ENCODE measurements at places on chromosomes 11 and 22. TPM values are rescaled to one million over a fixed set of nuclear protein-coding genes. Genes with fewer than 3 reads are reported as not detected.

GRCh38 chr11:63837027-63837688, 1.8 kb upstream of the MARK2 start:
- peak; percentile 94 for DNase-seq

Gene RAG1
- not detected for total RNA-seq

DNA sequence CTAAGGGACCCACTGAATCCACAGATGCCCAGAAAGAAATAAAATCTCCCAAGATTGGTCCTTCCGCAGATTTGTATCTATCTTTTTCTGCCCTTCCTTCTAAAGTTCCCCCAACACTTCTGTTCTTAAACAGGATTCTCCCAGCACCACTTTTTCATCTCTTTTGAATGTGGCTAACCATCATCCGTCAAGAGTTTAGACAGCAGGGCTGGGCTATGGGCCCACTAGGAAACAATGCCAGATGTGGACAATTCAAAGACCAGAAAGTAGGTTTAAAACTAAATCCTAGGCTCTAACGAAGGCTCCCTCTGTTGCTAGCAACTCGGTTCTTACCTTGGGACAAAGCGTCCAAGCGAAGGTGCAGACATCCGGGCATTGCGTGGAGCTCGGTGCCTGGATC, 100.0 kb downstream of the AMBRA1 start:
- no peak for DNase-seq

GRCh38 chr11:43574411-43574810, 106.1 kb upstream of the HSD17B12 start:
- no peak for DNase-seq

- DNase-seq = no peak
Observed at GRCh38 chr11:23569134-23569533, 708.9 kb upstream of the CCDC179 start.

- no peak for DNase-seq
Observed at GRCh38 chr22:29226351-29226981, 20.8 kb downstream of the EMID1 start.

Gene OR51B4
- not detected for total RNA-seq

DNA sequence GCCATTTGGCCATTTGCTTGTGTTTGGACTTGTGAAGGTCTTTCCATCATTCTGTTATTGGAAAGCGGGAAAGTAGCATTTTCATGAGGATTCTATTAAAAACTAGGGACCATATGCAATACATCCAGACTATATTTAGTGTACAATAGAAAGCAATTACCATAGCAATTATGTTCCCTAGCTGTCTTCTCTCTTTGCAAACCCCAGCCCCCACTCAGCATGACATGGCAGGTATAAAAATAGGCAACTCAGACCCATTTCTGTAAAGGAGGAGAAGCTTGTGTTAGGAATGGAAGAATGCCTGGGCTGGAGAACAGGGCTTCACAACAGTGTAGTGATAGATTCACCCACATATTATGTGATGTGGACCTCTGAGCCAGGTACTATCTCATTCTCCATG, 12.4 kb downstream of the OR51B6 start:
- DNase-seq = no peak

Gene TTLL8
- total RNA-seq = not detected

DNA sequence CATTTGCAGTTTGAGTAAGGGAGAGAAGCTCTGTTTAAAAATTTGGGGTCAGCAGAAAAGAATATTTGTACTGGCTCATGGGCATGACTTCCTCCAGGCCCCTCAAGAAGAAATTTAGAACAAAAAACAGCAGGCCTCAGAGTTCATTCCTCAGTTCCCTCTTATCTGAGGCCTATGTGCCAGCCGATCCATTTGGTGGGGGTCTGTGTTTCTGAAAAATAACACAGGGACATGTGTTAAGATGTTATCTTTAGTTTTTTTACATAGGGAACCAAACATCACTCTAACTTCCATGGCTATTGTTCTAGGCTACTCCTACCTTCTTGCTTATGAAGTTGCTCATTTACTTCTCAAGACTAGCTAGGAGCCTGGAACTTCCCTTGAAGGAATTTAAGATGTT, 16.2 kb upstream of the HSD17B12 start:
- DNase-seq = no peak

GRCh38 chr11:102669664-102670063, 35.9 kb downstream of the MMP27 start:
- no peak for DNase-seq

Gene CD81
- 224 TPM for total RNA-seq

GRCh38 chr11:96254087-96254486, 88.9 kb downstream of the MAML2 start:
- DNase-seq = peak; percentile 83

GRCh38 chr22:41334951-41335635, 33.8 kb downstream of the ZC3H7B start:
- no peak for DNase-seq

- DNase-seq = no peak
Observed at GRCh38 chr11:30433831-30434230, 110.9 kb downstream of the ARL14EP start.

Gene GSTT2B
- 0.36 TPM for total RNA-seq

Gene GAB4
- not detected for total RNA-seq

Gene DSCAML1
- 0.02 TPM for total RNA-seq

Gene NEFH
- total RNA-seq = 7.9 TPM

DNA sequence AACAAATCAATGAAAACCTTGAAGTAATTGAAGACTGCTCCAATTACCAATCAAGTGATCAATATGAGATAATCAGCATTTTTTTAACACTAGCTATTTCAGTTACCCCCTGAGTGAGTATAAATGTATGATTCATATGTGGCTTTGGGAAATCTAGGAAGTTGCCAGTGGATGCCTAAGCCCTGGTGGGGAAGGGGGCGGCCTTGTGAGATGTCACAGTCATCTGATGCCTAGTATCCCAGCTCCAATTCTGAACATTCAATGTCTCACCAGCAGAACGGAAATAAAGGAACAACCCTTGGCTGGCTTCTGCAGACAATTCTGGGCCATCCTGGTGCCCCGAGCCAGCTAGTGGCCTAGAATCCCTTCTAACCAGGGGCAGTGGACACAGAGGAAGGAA, 58.5 kb upstream of the TIMP3 start:
- no peak for DNase-seq

Gene SYT8
- not detected for total RNA-seq

Gene MRGPRE
- total RNA-seq = not detected

DNA sequence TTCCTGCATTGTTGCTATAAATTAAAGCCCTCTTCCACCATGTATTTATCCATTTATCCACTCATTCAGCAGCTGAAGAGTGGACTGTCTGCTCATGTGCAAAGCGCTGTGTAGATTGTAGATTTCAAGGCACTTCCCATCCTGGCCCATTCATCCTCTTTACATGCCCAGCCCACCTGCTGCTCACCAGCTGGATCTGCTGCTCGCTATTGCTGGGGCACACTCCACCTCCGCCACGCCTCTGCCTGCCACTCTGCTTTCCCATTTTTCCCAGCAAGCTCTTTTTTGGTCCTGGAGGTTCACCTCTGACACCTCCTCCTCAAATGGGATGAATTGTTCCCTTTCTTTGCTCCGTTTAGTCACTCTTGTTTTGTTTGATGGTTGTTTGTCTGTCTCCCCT, 48.3 kb downstream of the CEP164 start:
- DNase-seq = no peak

Gene OR52A1
- not detected for total RNA-seq

Gene CRYBB3
- total RNA-seq = not detected

DNA sequence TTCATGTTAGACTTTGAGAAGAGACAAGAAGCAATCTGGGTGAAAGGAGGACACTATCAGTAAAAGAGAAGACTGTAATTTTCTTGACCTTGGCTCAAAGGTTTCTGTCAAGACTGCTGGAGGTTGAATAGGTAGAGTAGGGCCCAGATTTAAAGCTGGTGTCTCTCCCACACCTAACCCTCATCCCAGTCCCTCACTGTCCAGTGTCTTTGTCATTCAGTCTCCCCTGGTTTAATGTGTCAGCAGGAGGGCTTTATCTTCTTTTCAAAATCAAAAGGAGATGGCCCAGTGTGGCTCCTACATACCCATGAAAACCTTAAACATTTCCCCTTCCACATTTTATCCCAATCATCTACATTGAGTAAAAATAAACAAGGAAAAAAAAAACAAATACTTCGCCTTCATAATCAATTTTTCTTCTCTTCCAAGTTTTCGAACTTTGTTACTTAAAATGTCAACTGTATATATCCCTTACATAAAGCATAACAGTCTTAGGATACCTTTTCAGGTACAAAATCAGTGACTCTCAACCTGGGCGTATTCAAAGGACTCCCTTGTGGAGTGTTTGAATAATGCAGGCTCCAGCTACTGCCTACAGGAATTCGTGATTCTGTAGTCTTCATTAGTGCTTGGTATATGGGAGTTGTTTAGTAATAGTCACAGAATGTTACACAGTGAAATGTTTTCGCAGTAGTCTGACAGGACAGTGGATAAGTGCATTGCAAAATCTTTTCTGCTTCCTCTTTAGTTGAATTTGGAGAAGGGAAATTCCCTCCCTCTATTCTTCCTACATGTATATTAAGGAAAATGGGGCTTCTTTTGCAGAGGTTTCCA, 87.2 kb downstream of the FAT3 start:
- no peak for DNase-seq

Gene TLCD5
- total RNA-seq = 0.76 TPM

- peak; percentile 72 for DNase-seq
Observed at GRCh38 chr11:1706634-1707400, 9.8 kb downstream of the KRTAP5-6 start.

Gene OR51B5
- total RNA-seq = not detected

Gene TNNI2
- not detected for total RNA-seq

DNA sequence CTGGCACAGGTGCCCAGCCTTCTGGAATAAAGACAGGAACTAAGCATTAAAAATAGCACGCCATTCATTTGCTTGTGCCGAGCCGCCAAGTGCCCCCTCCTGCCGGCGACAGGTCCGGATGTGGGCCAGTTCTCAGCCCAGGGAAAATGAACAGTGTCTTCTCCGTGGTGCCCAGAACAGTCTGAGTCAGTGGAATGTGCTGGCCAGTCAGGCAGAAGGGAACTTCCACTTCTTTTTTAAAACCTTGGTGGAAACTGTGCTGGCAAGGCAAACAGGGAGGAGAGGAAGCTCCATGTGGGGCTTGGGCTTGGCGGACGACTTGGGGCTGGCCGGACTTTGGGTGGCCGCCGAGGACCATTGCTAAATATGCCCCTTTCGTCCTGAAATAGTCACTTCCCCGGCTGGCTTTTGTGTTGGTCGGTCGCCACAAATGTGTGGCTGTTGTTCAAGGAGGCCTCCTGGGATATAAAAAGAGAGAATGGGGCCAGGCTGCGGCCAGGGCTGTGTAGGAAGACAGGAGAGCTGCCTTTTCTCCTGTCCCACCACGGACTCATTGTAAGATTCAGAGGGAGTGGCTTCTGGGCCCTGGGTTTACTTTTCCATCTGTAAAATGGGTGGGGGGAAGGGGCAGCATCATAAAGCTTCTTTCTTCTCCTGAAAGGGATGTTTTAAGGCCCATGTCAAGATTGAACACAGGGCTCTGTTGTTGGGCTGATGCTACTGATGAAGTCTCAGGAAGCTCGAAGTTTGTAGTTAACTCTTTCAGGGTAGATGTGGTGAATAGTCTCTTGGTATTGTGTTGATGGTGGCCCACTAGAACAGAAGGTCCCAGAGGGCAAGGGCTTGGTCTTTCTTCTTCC, 101.0 kb downstream of the PTPRJ start:
- DNase-seq = peak; percentile 76

DNA sequence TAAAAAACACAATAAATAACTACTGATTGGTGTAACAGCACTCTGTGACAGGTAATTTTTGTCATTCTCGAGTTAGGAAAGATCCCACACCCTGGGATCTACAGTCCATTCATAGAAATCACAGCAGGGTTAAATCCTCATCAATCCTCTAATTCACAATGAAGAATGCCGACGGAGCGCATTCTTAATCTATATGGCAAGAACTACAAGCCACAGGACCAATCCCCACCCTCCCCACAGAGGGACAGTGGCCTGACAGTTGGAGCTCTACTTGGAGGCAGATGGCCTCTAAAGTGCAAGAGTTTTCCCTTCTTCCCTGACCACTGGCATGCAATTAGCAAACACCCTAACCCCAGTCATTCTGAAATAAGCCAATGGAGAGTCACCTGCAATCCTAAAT, 34.2 kb downstream of the TCF20 start:
- no peak for DNase-seq

Gene FAM180B
- total RNA-seq = 0.19 TPM

DNA sequence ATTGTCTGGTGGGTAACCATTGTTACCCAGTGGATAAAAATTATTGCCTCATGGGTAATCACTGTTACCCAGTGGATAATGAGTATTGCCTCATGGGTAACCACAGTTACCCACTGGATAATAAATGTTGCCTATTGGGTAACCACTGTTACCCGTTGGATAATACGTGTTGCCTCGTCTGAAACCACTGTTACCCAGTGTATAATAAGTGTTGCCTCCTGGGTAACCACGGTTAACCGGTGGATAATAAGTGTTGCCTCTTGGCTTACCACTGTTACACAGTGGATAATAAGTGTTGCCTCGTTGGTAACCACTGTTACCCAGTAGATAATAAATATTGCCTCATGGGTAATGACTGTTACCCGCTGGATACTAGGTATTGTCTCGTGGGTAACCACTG, 20.9 kb upstream of the NXPE4 start:
- DNase-seq = peak; percentile 18

GRCh38 chr22:38314051-38314932, 2.9 kb downstream of the CSNK1E start:
- peak; percentile 66 for DNase-seq

Gene P2RY6
- total RNA-seq = not detected

Gene APOL4
- total RNA-seq = 0.17 TPM

Gene ZP1
- total RNA-seq = not detected

DNA sequence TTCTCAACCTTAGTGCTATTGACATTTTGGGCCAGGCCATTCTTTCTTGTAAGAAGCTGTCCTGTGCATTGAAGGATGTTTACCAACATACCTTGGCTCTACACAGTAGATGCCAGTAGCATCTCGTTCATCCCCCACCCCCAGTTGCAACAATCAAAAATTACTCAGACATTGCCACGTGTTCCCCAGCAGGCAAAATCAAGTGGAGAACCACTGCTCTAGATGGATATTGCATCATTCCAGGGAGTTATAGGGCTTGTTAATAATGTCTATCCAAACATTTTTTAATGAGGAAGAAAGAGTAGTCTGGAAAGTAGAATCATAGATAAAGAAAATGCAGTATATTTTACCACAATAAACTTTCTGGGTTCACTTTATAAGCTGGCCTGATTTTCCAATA, 64.1 kb downstream of the PRMT3 start:
- no peak for DNase-seq

DNA sequence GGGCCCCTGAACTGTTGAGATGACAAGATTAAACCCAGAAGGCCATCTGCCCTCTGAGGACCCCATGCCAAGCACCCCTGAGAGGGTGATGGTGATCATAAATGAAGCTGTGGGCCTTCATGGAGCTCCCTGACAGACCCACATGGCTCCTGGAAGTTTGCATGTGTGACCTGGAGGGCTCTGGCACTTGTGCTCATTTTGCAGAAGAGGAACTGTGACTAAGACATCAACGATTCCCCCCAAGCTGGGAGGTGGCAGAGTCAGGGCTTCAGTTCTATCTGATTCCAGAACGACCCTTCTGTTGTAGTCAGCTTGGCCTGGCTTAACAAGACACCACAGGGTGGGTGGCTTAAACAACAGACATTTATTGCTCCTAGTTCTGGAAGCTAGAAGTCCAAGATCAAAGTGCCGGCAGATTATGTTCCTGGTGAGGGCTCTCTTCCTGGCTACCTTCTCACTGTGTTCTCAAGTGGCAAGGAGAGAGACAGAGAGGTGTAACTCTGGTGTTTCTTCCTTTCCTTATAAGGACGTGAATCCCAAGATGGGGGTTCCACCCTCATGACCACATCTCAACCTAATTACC, 46.4 kb upstream of the CD82 start:
- no peak for DNase-seq

GRCh38 chr11:2307501-2308331, 5.9 kb downstream of the TSPAN32 start:
- DNase-seq = no peak

Gene OR52N4
- total RNA-seq = 0.38 TPM
